ENCODE measurements at places on chromosomes 13 and 19. TPM values are rescaled to one million over a fixed set of nuclear protein-coding genes. Genes with fewer than 3 reads are reported as not detected.

The KLK6 gene
- 32.8 TPM for polyA plus RNA-seq

The FFAR3 gene
- polyA plus RNA-seq, result not detected

The NLRP11 gene
- not detected for polyA plus RNA-seq

The LGALS14 gene
- polyA plus RNA-seq, result not detected

The ETV2 gene
- polyA plus RNA-seq, result 3.4 TPM

The METTL21C gene
- polyA plus RNA-seq, result not detected

The CACNA1A gene
- 0.20 TPM for polyA plus RNA-seq

The DENND1C gene
- polyA plus RNA-seq, result 3.9 TPM

The PSG1 gene
- not detected for polyA plus RNA-seq

The PSG11 gene
- not detected for polyA plus RNA-seq

All from esophagus (tissue), 2 donors.